ENCODE measurements at places on chromosomes 4 and X.
A peak's percentile ranks its signal among the peaks of the same experiment; 100 is the strongest.

- DNase-seq = no peak
These were observed 79.3 kb downstream of the FRAS1 start for GRCh38 chr4:78136109-78137081.

GRCh38 chr4:8909548-8909947 is 37.9 kb upstream of the HMX1 start:
- no peak for DNase-seq

DNA sequence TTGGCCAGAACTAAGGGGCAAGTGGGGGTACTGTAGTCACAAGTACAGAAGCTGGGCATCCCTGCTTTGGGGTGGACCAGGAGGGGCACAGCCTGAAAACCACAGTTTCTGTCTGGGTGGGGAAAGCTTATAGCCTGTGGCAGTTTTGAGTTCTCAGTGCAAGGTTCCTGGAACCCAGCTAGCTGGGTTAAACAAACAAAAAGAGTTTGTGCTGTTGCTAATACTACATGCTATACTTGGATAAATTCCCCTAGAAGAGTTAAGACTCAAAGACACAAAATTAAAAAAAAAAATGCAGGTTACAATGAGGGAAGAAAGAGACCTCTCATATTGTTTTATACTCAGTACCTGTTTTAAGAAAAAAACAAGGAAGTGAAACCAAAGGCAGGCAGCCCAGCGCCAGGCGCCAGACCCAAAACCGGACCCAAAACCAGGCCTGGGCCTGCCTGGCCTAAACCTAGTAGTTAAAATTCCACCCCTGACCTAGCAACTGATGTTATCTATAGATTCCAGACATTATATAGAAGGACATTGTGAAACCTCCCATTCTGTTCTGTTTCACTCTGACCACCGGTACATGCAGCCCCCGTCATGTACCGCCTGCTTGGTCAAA is 50.8 kb downstream of the SLC2A9 start:
- no peak for DNase-seq

- no peak for DNase-seq
These were observed 195.3 kb downstream of the SPRY1 start for GRCh38 chr4:123591875-123592274.

DNA sequence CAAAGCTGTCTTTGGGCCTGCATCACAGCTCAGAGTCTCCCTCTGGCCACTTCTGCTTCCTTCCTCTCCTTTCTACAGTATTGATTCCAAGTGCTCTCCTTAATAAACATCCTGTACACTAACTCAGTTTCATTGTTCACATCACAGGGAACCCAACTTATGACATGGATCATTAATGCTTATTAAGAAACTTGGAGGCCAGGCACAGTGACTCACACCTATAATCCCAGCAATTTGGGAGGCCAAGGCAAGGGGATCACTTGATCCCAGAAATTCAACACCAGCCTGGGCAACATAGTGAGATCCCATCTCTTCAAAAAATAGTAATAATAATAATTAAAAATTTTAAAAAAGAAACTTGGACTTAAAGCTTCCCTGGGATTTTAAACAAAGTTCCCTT is 89.2 kb upstream of the EFHC2 start:
- no peak for DNase-seq

DNA sequence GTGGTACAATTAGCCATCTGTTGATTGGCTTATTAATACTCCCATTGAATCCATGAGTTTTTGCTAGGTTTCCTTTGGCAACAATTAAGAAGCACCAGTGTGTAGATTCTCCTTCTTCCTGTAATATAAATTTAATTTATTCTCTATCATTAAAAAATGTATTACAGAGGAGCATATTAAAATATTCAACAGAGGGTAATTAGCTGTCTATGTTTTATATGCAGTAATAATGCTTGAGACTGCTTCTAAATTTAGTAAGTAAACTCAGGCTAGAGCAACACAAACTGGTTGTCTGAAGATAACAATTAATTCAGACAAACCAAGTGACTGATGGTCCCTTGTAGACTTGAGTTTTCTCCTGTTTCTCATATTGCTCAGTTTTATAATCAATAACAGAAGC is 192.4 kb downstream of the FAT4 start:
- DNase-seq = no peak

DNA sequence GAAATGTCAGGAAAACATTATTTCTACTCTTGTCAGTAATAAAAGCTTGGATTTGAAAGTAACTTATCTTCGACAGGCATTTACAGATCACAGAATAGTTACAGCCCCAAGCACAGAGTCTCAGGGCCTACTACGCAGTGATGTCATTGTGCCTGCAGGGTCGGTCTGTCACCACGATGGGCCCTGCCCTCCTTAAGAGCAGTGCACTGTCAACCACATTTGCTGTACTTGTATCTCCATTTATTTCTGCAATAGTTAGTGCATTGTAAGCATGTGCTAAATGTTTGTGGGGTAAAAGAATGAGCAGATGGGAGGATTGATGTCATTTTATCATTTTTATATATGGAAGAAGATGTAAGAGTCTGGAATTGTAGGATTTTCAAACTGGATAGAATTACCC is 13.6 kb upstream of the CCKAR start:
- no peak for DNase-seq

DNA sequence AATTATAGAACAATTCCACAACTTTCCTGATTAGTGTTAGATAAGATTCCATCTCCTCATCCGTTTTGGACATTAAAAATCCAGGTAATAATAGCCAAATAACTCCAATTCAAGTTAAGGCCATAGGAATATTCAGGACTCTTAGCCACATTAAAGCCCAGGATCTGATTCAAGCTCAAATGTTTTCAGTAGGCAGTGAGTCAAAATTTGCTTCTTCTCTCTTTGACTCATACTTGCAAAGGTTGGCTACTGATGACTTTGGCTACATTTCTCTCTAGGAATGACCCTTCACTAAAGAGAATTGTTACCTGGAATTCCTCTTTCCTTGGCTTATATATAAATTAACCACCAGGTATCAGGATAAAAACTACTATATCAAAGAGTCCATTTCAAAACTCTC is 354.9 kb upstream of the HS3ST1 start:
- no peak for DNase-seq

GRCh38 chr4:17811078-17811603 is 362 bp downstream of the NCAPG start:
- DNase-seq = peak; percentile 58

GRCh38 chr4:140937866-140938265 is 181.7 kb upstream of the TBC1D9 start:
- no peak for DNase-seq

DNA sequence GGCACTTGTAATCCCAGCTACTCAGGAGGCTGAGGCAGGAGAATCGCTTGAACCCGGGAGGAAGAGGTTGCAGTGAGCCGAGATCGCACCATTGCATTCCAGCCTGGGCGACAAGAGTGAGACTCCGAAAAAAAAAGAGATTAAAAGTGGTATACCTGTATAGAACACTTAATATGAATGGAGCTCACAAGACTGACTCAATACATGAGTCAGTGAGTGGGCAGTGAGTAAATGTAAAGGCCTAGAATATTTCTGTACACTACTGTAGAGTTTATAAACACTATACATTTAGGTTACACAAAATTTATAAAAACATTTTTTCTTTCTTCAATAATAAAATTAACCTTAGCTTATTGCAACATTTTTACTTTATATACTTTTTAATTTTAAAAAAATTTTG is 93.8 kb downstream of the CENPC start:
- no peak for DNase-seq

DNA sequence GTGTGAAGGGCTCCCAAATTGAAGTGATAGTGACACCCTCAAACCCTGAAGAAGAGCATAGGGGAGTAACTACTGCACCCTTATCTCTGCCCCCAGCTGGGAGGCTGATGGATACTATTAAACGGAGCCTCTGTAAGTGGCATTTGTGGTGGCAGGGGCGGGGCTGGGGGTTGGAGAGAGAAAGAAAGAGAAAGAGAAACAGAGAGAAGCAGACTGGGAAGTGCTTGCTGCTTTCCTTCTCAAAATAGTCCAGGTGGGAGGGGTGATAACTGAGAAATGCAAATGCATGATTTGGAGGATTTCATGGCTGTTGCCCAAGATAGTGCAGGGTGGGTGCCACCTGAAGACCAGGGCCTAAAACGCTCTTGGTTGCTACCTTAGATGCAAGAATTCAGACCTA is 253.5 kb upstream of the GATB start:
- DNase-seq = peak; percentile 42

DNA sequence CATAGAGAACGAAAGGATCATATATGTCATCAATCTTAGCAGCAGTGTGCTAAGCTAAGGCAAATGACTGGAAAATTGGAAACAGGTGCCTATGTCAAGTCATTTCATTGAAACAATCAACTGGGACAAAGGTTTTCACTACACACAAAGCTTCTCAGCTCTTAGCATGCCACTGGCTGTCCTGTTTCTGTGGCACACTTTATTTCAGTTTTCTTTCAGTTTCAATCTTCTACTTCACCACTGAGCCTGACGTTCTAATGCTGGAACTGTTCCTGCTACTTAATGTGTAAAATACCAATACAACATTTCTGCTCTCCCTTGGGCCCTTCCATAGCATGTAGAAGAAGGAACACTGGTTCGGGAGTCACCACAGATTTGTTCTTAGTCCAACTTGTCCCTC is 378.3 kb upstream of the FMR1 start:
- no peak for DNase-seq

- DNase-seq = no peak
These were observed 19.8 kb upstream of the PLCXD1 start for GRCh38 chrX:261167-261918.

DNA sequence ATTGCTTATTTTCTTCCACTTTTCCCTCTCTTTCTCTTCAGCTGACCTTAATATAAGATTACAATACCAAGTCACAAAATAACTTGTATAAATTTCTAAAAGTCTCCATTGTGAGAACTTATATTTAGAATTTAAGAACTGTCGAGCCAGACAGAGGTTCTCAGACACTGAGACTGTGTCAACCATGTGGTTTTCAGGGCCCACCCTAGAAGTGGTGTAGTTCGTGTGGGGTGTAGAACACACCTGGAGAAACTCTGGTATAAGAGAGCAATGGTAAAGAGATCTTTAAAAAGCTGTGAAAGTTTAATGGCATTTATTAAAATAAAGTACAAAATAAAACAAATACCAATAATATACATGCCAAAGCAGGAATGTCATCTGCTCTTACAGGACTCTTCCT is 19.7 kb downstream of the CPEB2 start:
- DNase-seq = no peak

- no peak for DNase-seq
These were observed 42.4 kb downstream of the NAT8L start for GRCh38 chr4:2101346-2102044.

DNA sequence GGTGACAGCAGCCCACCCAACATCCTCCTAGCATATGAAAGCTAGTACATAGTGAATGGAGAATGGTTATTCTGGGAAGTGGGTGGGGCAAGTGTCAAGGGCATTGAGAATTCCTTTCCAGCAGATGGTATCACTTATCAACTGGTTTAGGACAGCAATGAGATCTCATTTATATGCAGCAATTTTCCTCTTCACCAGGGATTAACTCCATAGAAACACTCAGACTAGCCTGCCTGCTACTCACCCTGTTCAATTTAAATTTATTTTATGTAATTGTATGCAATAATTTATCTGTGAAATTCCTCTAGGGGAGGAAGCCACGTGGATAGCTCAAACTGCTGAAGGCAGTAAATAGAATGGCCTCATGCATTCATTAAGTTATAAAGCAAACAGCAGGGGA is 101.6 kb upstream of the MID1IP1 start:
- DNase-seq = no peak

All from stimulated activated CD8-positive, alpha-beta memory T cell treated with anti-CD3 and anti-CD28 coated beads, Interleukin-4, amount 100 ng/mL, for 48 hours (primary cell).